ENCODE measurements at places on chromosomes 5 and 9.
A peak's percentile ranks its signal among the peaks of the same experiment; 100 is the strongest.

DNA sequence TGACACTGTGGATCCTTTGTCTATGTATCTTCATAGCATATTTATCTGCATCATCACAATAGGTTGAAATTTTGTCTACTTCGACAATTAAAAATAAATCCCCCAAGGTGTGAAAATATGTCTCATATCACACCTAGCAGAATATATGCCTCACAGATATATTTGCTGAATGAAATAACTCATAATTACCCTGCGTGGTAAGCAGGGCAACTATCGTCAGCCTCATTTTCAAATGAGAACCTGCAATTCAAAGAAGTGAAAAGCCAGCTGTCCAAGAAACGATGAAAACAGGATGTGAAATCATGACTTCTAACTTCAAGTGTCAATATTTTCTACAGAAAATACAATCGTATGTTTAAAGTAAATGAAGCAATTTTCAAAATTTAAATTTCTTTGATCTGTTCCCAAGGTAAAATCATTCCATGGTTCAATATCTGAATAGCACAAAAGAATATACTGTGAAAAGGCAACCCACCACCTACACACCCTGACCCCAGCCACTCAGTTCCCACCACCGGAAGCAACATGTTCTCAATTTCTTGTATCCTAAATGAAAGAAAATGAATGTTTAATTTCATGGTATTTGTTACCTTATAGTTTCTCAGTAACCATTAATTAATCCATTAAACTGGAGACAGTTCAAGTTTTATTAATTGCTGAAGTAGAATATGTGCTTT, 57.1 kb downstream of the TBCA start:
- ATAC-seq, result no peak

DNA sequence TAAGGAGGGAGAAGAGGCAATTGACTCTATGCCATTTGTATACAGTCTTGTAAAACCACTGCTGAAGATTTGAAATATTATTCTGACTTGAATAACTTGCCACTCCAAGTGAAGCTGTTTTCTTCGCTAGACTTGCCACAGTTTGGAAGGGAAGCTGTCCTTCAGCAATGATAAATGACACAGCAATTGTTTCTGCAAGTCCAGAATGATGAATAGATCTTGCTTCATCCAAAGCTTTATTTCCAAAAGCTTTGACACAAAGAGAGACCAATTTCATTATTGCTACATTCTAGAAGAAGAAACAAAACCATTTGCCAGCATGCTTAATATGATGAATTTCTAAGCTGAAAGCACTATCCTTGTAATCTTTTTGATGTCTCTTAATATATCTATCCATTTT, 73.7 kb downstream of the ZNF366 start:
- peak; percentile 46 for ATAC-seq

- no peak for ATAC-seq
Measured at GRCh38 chr9:136249877-136250559, 4.4 kb upstream of the QSOX2 start.

- peak; percentile 36 for ATAC-seq
Measured at GRCh38 chr9:130117816-130118632, 54.2 kb upstream of the NCS1 start.

DNA sequence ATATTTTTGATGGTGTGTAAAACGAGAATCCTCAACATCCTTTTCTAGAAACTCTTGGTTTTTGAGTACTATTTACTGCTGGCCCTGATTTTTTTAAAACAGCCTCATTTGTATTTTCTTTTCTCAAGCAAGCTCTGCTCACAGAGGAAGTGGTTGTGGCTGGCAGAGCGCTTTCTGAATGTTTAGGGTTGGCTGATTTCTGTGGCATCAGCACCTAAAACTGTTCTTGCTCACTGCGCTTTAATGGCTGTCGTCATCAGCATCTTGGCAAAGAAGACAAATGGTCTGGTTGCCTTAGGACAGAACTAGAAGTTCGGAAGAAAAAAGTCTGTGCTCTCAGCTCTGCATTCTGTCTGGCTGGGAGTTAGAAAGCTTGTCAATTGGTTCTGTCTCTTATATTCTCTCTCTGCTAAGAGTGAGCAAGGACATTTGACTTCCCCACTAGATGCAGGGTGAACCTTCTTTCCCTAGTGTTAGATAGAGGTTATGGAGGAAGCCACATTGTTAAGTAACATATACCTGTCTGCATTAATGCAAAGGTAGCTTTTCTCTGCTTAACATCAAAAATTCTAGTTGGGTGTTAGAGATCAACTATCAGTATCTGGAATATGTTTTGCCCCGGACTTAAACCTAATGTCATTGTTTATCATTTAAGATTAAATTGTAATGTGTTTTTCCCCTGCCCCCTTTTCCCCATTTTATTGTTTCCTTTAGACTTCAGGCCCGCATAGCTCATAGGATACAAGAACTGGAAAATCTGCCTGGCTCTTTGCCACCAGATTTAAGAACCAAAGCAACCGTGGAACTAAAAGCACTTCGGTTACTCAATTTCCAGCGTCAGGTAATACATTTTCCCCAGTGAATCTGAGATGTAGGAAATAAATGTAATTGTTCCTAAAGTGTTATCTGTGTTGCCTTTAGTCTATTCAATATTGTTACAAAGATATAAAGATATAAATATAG, 39.0 kb downstream of the SMARCA2 start:
- peak; percentile 65 for ATAC-seq

GRCh38 chr5:177176175-177176711, 42.7 kb downstream of the NSD1 start:
- ATAC-seq, result no peak

GRCh38 chr9:81898851-81899250, 29.4 kb upstream of the SPATA31D4 start:
- no peak for ATAC-seq

DNA sequence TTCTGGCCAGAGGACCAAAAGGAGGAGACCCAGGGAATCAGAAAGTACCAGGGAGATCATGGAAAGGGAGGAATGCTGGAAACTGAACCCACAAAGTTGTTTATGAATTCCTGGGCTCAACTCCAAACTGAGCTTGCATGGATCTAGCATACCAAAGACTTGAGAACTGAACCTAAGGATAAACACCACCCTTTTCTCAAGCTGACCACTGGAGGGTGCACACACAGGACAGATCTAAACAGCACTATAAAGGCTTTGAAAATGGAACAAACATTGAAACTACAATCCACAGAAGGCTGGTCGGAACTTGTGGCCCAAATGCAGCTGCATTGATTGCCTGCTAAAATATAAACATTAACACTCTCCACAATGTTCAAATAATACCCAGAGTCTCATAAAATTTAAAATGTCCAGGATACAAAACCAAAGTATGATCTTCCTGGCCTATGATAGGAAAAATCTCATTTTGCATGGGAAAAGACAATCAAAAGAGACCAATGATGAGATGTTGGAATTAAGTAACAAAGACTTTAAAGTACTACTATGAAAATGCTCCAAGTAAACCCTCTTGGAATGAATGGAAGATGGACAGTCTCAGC, 15.6 kb upstream of the IRF1 start:
- ATAC-seq, result peak; percentile 34
